ENCODE measurements at places on chromosomes 11 and 22.
A peak's percentile ranks its signal among the peaks of the same experiment; 100 is the strongest.

DNA sequence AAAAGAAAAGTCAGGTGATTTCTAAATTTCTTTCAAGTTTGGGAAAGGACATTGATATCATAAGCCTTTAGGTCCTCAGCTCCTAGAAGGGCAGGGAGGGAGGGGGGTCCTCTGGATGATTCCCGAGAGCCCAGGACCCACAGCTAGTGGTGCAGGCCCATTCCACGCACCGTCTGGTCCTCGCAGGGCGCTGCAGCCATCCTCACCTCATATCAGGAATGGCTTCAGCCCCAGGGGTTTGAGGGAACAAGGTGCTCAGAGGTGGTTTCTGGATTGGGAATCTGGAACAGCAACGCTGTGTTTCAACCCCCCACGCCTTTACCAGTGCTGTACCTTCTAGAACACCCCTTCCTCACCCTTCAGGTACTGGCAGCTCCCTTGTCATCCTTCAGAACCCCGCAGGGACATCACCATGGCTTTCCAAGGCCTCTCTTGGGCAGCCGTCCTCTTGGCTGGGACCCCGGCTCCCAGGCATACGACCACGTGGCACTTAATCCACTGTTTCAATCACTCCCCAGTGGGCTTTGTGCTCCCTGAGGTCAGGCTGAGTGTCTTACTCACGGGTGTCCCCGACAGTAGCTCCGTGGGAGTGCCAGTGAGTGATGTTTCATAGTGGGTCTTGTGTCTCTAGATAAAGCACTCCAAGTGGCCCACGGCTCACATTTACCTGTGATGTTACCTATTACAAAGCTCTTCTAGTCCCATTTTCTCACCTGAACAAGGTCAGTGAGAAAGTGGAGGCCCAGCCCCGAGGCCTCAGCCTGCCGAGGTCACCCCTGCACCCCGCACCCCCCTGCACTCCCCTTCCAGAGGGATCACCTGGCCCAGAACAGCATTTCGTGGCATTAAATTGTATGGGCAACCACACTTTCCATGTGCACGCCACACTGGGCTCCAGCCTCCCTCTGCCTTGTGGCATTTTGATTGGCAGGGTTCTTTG lies 93.9 kb downstream of the MORC2 start:
- no peak for DNase-seq

DNA sequence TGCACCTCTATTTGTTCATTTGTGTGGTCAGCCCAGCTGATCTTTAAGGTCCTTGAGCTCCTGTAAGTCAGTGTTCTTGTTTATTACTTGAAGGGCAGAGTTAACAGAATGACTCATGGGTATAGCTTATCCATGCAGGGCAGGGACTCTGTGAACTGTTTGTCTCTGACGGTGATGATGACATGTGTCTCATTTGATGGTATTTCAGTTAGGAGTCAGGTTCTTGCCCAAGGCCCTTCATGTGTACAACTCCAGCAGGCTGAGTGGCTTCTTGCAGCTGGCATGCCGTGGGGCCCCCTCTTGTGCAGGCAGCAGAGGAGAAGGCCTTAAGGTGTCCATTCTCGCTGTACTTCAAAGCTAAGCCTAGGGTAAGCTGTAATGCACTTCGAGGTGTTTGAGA lies 165.1 kb downstream of the DBX1 start:
- no peak for DNase-seq

- DNase-seq: no peak
These were observed 947.8 kb upstream of the CCDC90B start for GRCh38 chr11:84234011-84234410.

- no peak for DNase-seq
These were observed 63.8 kb downstream of the IMMP1L start for GRCh38 chr11:31445621-31446020.

DNA sequence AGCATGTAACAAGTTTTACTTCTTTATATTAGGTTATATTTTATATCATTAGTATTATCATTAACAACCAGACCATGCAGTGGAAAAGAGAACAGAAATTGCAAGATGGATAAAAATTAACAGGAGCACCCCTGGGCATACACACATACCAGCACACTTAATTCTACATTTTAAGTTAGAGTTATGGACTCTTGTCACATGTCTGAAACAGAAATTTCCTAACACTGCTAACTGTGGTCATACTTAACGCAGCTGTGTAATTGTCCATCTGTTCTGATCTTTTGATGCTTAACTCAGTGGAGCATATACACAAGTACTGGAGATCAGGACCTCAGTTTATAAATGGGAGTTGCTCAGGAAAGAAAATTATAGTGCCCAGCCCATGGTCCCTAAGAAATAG lies 358 bp downstream of the OR52H1 start:
- no peak for DNase-seq

DNA sequence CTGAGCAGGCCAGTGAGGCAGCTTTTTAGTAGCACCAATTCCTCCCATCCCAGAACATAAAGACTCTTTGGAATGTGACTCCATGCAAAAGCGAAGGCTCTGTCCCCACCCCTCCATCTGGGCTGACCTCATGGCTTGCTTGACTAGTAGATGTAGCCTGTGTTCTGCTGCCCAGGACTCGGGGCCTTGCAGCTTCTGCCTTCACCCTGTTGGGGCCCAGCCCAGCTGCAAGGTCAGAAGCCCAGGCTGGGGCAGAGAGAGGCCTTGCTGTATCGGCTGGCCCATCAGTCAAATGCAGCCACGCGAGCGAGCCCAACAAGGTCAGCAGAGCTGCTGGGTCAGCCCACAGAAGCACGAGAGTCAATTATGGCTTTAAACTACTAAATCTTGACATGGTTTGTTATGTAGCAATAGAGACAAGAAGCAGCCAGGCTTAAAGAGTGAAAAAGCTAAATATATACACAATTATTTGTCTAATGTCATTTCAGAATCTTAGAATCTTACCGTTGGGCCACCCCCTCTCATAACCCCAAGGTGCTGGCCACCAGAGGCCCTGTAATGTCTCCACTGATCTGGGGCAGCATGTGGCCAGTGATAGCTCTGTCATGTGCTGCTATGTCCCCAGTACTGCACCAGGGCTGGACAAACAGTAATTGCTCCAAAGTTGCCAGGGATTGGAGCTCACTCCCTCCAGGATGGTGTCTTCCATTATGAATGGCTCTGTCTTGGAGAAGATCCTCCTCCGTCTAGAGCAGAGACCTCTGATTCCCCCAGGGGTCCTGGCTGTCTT lies 10.4 kb upstream of the WNT11 start:
- no peak for DNase-seq

- DNase-seq: no peak
These were observed 19.6 kb downstream of the MYRF start for GRCh38 chr11:61771985-61772455.

GRCh38 chr11:86748296-86748695 lies 52.0 kb upstream of the PRSS23 start:
- no peak for DNase-seq

DNA sequence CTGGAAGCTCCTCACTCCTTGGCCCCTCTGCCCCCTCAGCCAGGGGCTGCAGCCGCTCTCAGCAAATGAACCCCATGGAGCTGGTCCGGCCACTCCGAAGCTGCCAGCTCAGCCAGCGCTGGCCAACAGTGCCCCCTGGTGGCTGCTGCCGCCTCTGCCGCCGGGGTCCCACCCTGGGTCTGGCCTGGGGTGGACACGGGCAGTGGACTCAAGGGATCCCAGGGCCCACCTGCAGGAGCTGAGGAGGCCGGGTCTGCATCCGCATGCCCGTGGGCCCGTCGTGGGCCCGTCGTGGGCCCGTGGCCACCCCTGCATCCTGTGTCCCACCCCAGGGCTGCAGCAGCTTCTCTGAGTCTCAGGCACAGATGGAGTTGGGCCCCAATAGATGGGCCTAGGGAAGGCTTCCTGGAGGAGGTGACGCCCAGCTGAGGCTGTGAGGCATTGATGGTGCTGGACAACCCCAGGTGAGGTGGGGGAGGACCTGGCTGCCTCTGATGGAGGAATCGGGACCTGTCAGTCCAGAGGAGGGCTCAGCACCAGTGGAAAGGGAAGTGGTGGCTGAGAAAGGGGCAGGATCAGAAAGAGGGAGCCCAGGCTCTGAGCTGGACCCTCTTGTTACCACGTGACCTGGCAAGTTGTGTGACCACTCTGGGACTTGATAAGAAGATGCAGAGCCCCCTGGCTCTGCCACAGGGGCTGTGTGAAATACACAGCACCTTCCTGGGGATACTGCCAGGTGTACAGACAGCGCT lies 522.3 kb downstream of the BRD1 start:
- peak; percentile 45 for DNase-seq

DNA sequence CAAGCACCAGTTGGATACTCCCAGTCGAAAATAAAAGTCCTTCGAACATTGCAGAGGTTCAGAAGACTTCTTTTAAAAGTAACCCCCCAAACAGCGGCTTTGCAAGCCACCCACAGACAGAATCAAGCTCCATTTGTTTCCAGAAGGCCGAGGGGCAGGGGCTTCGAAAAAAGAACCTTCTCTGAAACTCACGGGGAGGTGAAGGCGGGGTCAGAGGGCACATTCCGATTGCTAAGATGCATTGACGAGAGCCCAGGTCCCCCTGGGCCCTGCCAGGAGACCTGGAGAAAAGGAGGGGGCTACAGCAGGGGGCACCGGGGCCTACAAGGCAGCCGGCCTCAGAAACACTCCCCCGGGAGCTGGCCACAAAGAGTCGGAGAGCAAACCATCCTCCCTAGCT lies 306.8 kb downstream of the MN1 start:
- no peak for DNase-seq

- DNase-seq: peak; percentile 31
These were observed 17.2 kb downstream of the CBX7 start for GRCh38 chr22:39135092-39135896.

DNA sequence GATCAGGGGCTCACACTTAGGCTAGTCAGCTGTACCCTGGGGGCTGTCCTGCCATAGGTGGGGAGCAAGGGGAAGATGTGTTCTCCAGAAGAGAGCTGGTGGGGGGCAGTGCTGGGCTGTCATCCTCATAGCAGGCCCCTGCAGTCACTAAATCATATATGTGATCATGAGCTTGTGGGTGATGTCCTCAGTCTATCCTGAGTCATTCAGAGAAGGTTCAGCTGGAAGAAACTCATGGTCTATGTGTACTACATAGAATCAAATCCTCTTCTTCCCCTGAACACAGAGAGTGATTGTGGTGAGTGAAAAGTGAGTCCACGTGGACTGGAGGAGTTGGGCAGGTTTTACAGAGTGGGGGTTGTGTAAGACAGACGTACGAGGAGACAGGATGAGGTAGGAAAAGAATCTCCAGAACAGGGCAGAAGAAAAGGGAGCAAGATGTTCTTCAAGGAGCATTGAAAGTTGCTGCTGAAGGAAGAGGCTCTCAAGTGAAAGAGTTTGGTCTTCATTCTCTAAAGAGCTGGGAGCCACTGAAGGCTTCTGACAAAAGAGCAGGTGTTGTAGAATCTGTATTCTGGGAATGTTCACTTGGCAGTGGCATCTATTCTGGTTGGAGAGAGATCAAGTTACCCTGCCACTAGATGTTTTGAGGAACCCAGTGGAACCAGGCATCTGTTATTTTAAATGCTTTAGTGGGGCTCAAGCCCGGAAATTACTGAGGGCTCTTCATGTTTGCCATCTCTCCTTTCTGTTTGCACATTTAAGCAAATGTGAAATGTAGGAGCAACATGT lies 68.9 kb downstream of the C22orf31 start:
- no peak for DNase-seq

GRCh38 chr11:13376838-13377237 lies 86.2 kb downstream of the BTBD10 start:
- DNase-seq: no peak

DNA sequence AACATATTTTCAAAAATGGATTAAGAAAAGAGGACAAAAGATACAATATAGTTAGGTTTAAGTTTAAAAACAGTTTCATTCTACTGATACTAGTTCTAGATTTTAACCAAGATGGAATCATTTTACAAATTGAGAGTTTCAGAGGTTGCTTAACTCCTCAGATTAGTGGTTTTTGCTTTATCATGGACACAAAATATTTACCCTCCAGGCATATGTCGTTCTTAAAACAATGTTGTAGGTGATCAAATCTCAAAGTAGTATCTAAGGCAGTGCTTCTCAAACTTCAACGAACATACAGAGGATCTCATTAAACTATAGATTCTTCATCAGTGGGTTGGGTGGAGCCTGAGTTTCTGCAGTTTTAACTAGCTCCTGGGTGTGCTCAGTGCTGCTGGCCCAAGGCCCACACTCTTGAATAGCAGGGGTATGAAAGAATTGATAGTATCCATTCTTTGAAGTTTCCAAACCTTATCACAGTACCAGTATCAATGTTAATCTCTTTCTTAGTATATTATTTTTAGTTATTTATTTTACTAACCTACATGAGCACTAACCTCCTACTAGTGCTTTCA lies 48.0 kb downstream of the YAP1 start:
- no peak for DNase-seq

DNA sequence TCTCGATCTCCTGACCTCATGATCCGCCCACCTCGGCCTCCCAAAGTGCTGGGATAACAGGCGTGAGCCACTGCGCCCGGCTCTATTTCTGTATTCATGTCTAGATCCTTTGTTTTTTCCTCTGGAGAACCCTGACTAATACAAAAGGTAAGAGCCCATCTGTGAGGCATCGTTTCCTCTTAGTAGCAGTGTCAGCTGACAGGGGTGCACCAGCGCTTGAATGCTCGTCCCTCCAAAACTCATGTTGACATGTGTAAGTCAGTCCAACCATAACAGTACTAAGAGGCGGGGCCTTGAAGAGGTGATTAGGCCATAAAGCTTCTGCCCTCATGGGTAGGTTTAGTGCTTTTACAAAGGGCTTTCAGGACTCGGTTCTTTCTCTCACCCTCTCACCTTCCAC lies 470.1 kb upstream of the B3GAT1 start:
- DNase-seq: no peak

- DNase-seq: no peak
These were observed 100.6 kb upstream of the HSD17B12 start for GRCh38 chr11:43579919-43580276.

- DNase-seq: no peak
These were observed 32.0 kb downstream of the BUD13 start for GRCh38 chr11:116740741-116741140.

DNA sequence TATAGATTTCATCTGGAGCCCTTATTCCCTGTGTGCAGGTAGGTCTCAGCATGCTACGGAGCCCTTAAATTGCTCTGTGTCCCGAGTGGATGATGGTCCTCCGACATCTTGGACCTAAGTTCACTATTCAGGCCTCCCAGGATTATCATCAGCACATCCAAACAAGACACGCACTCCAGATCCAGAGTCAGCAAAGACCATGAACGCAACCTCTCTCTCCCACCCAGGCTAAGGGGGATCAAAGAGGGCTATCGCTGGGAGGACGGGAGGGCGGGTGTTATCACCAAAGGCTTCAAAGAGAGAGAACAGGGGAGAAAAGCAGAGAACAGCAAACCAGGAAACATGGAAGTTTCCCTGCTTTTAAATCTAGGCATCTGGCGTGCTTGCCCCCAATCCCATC lies 659.4 kb downstream of the TBC1D22A start:
- no peak for DNase-seq

GRCh38 chr22:36769541-36770512 lies 6.1 kb downstream of the IFT27 start:
- no peak for DNase-seq

GRCh38 chr11:115238086-115238485 lies 266.1 kb downstream of the CADM1 start:
- no peak for DNase-seq

DNA sequence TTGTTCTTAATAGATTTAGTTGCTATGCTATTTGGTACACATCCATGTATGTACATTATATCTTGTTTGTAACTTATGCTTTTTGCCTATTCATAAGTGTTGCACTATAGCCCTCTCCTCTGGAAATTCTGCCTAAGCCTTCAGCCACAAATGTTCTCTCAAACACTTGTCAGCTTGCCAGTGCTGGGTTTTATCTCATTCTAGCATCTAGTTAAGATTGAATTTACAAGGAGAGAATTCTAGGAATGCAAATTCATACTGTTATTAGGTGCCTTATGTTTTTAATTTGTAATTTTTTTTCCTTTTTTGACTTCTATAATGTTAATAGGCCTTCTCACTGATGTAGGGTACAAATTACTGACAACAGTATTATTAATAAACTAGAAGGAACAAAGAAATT lies 14.6 kb upstream of the CTSC start:
- no peak for DNase-seq
